Stimulated activated CD8-positive, alpha-beta memory T cell treated with anti-CD3 and anti-CD28 coated beads, Interleukin-7, amount 100 ng/mL, for 24 hours (primary cell): ENCODE measurements at places on chromosomes 7 and 10.

DNA sequence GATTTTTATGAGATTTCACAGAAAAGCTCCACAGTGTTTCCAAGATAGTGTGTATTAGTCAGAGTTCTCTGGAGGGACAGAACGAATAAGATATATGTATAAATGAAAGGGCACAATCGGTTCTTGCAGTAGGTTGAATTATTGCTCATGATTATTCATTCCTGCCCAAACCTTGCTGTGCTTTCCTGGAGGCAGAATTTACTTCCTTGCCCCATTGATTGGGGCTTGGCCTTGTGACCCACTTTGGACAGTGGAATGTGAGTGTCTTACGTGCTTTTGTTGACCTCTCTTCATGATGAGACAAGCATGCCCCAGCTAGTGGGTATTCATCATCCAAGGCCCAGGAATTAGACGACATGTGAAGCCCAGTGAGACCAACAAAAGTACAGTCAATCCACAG, 53.0 kb upstream of the ABCB5 start:
- DNase-seq = no peak

DNA sequence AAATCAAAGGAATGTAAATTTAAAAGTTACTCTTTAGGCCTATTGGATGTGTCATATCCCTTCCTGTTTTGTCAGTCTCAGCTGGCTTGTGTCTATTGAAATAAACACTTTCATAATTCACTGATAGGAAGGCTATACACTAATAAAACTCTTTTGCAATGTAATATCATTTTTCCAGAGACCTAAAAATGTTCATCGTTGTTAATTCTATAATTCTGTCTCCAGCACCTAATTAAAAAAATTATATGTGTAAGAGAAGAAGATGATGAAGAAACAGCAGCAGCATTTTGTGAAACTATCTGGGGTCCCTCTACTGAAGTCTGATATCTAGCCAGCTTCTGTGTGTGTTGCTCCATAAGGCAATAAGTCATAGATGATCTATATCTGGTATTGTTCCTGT, 602.7 kb downstream of the ETV1 start:
- DNase-seq = no peak

DNA sequence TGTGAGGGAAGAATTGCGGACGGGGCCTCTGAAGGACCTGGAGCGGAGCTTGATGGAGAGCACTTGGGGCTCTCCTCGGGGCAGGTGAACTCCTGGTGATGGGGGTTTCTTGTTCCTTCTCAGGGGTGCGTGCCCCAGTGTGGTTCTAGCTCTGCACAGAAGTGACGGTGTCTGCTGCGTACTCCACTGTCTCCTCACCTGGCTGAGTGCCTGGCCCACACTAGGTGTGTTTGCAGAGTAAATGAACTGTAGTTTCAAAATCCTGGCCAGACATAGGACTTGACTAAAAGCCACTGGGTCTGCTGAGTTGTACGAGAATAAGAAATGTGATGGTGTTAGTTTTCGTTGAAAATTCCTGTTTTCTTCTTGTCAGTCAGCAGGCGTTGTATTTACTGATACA, 35.6 kb downstream of the DYNC2I1 start:
- DNase-seq = no peak

DNA sequence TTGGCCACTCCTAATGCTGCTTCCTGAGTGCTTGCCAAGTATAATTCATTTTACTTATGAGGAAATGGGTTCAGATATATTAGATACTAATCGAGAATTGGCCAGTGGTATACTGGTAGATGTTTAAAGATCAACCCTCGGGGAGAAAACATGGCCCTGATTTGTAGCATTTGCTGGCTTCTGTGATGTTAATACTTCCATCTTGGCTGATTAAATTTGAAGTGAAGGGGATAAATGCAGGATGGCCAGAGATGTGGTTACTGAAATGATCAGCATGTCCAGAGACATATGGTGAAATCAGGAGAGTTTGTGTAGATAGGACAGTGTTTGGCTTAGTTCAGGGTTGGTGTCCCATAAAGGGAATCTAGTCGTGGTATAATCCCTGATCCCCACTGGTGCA, 11.2 kb downstream of the UBE2D4 start:
- no peak for DNase-seq

DNA sequence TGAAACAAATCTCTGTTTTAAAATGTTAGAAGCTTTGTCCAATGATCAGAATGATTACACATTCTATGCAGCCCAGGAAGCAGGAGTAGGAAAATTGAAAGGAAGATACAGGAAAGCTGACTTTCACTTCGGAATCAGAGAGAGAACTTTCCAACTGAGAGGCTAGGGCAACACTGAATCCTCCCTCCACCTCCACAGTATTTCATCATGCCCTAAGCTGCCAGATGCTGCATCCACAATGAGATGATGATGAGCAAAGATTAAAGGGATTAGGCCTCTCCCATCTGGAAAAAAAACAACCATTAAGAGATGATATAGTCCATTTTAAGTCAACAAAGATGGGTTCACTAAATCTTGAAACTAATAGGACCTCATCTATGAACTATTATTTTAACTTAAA, 215.6 kb downstream of the GPR37 start:
- no peak for DNase-seq

DNA sequence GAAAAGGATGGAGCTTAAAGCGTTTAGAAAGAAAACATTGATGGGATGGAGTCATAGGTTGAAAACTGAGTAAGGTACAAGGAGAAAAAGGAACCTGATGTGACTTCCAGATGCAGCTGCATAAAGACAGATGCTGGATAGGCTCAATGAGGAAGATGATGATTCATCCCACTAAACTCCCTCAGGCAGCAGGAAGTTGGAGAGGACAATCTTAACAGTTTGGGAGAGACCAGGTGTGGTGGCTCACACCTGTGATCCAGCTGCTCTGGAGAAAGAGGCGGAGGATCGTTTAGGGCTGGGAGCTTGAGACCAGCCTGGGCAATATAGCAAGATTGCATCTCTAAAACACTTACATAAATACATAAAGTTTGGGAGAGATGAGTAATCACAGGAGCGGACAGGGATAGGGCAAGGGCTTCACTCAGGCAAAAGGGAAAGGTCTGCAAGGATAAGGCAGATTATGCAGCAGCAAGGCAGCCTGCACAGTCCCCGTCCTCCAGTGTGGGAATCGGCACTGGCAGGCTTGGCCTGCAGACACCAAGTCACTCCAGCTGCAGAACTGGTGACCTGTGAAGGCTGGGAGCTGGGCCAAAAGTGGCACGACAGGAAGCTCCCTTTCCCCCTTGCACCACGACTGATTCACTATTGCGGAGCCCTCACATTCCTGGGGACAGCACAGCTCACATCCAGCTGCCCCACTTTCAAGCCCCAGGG, 438.5 kb downstream of the GRID1 start:
- no peak for DNase-seq

DNA sequence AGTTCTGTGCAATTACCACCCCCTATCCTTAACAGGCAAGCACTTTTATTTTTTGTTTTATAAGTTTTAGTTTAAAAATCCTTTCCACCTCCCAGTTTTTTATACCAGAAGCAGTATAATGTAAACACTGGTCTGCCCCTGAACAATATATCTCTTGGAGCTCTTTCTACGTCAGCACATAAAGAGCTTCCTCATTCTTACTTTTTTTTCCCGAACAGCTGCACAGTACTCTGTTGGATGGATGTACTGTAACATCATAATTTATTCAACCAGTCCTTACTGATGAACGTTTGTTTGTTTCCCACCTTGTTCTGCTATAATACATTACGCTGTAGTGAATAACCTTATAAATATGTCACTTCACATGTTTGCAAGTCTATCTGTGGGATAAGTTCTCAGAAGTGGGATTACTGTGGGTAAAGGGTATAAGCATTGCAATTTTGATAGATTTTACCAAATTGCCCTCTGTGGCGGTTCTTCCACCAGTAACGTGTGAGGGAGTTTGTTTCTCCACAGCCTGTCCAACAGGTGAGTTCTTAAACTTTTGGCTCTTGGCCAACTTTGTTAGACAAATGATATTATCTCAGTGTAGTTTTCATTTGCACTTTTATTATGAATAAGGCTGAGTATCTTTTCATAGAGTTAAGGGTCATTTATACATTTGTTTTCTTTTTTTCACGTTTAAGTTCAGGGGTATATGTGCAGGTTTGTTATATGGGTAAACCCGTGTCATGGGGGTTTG, 32.8 kb downstream of the ADRA2A start:
- no peak for DNase-seq
